GM12892 (cell line): ENCODE measurements at places on chromosomes 12 and 14.
A peak's percentile ranks its signal among the peaks of the same experiment; 100 is the strongest.

- no peak for DNase-seq
Observed at GRCh38 chr12:104026841-104027599, 23.0 kb downstream of the GLT8D2 start.

DNA sequence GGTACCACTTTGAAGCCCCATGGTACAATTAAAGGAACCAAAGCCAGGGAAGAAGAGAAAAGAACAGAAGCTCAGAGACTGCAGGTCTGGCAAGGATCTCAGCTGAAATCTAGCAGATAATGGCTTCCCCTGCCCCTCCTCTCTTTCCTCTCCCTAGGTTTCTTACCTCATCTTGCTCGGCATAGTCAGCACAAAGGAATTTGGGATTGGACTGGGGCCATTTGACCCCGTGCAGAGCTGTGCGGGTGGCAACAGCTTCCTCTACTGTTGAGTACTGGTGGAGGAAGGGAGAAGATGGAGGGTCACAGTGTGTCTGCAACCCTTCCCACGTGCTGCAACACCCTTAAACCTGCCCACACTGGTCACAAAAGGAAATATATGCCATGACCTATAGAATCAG, 4.7 kb upstream of the CDH24 start:
- no peak for DNase-seq

GRCh38 chr12:88338486-88338885, 196.4 kb downstream of the TMTC3 start:
- no peak for DNase-seq

DNA sequence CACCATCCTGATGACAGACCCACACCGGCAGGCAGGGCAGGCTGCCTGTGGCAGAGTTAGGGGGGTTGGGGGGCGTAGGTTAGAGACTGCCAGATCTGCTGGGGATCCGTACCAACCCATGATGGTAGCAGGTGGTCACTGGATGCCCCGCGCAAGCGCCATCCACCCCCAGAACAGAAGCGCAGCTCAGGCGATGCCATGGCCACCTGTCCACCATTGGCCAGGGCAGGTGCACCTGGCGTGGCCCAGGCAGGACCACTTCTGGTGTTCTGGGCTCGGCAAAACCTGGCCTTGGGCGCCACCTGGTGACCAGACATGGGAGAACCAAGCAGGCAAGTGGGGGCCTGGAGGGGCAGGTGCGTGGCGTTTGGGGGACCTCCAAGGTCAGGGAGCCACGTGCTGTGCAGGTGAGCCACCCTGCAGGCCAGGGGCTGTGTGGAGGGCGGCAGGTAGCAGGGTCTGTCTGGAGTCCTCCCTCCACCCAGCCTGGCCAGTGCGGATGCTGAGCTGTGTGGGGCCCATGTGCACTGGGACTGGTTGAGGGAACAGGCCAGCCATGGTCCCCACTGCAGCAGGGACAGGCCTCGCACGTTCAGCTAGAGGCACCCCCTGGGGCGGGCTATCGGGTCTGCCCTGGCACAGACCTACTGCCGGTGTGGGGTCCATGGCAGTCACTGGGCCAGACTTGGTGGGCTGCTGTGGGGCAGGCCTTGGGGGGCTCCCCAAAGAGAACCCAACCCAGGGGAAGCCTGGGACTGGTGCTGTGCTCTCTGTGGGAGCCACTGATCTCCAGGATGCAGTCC, 15.6 kb downstream of the BAG5 start:
- peak; percentile 98 for DNase-seq

DNA sequence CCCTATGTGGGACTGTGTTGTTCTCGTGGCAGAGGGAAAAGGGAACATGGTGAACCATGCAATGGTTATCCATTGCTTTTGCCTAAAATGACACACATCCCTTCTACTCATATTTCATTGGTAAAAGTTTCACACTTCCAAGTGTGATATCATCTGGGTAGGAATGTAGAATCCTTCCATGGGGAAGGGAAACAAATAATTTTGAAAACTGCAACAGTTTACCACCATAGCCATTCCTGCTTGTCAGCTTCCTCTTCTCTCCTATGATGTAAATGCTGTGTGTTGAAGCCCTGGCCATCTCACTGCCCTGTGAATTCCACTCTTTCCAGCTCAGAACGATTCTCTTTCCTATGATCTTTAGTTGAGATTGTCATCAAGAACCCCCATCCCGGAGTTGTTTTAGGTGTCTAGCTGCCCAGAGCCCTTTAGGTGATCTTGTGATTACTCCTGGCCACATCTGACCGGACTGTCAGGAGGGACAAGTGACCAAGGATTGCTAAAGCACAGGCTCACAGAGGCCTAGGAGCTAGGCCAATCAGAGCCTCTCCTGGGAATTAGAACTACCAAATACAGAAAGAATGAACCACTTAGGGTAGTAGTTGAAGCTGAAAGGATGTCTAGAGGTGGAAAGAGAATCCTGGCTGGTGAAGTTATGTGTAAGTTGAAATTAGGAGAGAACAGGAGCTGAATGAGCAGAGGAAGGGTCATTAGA, 84.6 kb downstream of the VCPKMT start:
- DNase-seq = no peak

DNA sequence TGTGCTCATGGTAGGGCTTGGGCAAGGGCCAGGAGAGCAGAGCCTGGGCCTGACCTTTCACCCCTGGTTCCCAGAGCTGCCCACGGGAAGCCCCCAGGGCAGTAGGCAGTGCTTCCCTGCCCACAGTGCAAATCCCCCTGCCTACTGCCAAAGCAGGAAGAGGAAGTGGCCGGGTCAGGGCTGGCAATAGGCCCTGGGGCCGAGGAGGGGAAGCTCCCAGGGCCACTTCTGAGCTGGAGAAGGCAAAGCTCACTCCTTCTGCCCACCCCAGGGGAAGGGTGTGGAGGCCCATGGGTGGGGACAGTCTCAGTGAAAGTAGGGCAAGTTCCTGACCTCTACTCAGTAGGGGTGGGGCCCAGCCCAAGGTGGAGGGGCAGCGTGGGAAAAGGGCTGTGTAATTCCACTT, 5.4 kb upstream of the NR4A1 start:
- no peak for DNase-seq

GRCh38 chr14:86823581-86823980, 1169.4 kb downstream of the GALC start:
- no peak for DNase-seq

- DNase-seq = no peak
Observed at GRCh38 chr14:94582199-94582750, 1.0 kb downstream of the SERPINA5 start.

GRCh38 chr12:21459474-21459873, 22.0 kb downstream of the PYROXD1 start:
- no peak for DNase-seq

GRCh38 chr12:102799229-102799628, 117.8 kb downstream of the PAH start:
- no peak for DNase-seq

GRCh38 chr12:80291108-80291754, 152.8 kb upstream of the PTPRQ start:
- no peak for DNase-seq

DNA sequence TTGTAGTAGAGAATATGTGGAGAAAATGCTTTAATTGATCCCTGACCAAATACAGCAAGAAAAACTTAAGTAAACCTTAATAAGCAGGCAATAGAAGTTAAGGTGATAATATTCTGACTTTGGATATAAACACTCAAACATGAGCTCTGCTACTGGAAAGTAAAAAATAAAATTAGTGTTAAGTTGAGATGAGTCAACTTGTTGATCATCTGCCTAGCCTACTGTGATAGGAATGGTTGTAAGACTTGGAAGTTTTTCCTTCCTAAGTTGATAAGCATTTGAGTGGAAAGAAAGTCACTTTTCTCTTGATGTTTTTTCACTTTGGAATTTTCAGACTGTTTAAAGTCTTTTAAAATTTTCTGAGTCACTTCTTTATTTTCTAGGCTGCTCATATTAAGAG, 26.0 kb downstream of the ADIPOR2 start:
- DNase-seq = no peak

- no peak for DNase-seq
Observed at GRCh38 chr12:9756170-9756569, 4.5 kb downstream of the CD69 start.

DNA sequence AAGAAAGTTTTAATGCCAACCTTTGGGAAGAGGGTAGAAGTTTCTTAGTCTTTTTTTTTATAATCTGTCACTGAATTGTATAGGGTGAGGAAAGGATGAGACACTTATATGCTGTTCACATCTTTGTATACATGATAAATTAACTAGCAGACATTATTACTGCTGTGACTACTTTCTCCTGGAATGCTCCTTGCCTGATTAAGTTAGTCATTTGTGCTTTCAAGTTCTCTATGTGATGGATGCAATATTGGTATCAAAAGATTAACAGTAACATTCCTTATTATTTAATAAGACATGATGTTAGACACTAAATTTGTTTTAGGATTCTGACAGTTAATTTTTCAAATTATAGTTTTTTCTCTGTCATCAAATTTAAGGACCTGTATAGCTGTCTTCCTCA, 223.4 kb upstream of the GARIN2 start:
- no peak for DNase-seq

GRCh38 chr14:82447586-82447985, 913.9 kb upstream of the SEL1L start:
- DNase-seq = no peak

DNA sequence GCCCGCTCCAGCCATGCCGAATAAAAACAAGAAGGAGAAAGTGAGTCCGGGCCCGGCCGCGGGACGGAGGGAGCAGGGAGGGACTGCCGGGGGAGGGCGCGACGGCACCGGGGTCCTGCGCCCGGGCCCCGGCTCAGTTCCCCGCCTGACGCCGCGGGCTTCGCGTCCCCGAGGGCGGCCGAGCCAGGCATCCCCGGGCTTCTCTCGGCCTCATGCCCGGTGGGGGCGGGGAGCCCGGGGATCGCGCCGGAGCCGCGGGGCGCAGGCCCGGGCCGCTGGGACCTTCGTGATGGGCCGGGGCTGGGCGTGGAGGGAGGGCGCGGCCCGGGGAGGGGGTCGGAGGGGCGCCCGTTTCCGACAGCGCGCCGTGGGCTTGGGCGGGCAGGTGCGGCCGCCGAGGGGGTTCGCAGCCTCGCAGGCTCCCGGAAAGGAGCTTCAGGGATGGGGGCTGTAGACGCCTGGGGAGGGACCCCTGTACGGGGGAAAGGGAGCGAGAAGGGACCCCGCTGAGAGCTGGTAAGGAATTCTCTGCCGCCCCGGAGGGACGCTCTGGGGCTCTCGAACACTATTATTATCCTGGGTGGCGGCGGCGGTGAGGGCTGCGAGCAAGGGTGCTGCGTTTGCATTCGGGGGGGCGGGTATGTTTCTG, 496 bp downstream of the PPP2R5C start:
- DNase-seq = peak; percentile 55

DNA sequence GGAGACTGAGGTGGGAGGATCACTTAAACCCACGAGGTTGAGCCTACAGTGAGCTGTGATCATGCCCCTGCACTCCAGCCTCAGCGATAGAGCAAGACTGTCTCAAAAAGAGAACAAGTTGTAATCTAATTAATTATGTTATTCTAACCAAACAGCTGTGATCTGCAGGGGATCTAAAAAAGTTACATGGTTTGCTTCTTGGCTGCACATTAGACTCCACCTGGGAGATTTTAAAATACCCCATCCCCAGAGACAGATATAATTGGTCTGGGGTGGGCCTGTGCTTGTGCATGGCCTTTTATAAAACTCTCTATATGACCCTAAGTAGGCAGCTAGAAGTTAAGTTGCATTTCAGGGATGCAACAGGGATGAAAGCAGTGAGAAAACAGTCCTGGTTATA, 76.7 kb downstream of the SCAF11 start:
- DNase-seq = no peak

- DNase-seq = no peak
Observed at GRCh38 chr14:61992926-61993325, 230.7 kb downstream of the SNAPC1 start.

- DNase-seq = no peak
Observed at GRCh38 chr12:49990273-49990672, 17.5 kb downstream of the AQP6 start.

GRCh38 chr12:20410734-20411133, 42.4 kb downstream of the PDE3A start:
- DNase-seq = no peak

DNA sequence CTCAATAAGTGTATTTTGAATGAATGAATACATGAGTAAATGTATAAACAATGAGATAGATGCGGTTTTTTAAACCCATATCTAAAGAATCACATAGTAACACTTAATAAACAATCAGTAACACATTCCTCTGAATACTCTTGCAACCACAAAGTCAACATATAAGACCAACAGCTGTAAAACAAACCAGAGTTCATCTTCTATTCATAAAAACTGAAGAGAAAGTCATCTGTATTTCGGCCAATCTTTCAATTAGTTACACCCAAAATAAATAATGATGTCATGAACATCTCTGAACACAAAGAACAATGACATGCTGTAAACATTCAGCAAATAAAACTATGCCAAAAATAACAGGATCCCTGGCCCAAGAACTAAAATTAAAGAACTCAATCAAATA, 47.2 kb downstream of the ARMH4 start:
- no peak for DNase-seq

- DNase-seq = no peak
Observed at GRCh38 chr12:124920353-124920935, 6.0 kb upstream of the UBC start.

- no peak for DNase-seq
Observed at GRCh38 chr12:83046019-83046418, 359.3 kb downstream of the TMTC2 start.

DNA sequence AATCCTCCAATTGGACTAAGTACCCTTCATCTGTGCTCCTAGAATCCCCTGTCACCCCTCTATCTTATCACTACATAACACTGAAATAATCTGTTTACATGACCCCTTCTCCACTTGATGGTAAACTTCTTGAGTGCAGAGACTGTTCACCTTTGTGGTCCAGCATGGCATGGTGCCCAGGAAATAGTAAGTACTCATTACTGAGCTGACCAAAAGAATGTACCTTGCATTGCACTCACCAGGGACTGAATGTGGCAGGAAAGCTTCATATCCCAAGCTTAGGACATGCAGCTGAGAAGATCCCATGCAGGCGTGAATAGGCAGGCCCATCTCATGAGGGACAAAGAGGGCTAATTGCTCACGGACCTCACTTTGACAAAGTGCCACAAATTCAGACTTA, 1.4 kb upstream of the GARIN2 start:
- DNase-seq = no peak

DNA sequence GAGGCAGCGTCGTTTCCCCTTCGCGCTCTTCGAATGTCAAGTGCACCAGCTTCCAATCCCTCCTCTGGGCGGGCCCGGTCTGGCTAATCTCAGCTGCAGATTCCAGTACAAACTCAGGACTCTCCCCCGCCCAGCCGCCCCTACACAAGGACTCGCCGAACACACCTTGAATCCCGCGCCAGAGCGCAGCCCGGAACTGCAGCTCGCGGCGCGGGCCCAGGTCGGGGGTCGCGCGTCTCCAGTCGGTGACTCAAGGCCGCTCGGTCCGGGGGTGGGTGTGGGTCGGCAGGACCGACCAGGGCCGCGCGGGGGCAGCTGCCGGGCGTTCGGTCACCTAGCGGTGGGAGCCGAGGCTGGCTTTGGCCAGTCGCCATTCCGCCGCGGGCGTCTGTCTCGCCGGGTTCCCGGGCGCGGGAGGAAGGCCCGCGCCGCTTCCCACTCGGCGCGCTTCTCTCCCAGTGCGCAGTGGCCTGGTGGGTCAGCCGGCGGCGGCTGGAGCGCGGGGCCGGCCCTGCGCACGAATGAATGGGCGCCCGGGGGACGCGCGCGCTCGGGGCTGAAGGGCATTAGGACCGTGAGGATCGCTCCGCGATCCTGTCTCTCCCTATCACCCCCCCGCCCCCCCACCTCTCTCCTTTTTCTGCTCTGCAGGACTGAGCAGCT, at the start of gene GALNT16:
GALNT16 (plus strand) TSS at position 632 of the 663 bp plus-strand sequence. CDS start 133 bp downstream, outside the sequence.
- peak; percentile 36 for DNase-seq
